ENCODE measurements at places on chromosomes 11 and 22.

GRCh38 chr22:27206374-27207133 is 549.2 kb downstream of the MIAT start:
- DNase-seq: no peak

- no peak for DNase-seq
These were observed 45.2 kb downstream of the ARHGEF12 start for GRCh38 chr11:120381401-120381800.

GRCh38 chr11:109914809-109915653 is 178.2 kb upstream of the ZC3H12C start:
- no peak for DNase-seq

- no peak for DNase-seq
These were observed 8.7 kb downstream of the APOL5 start for GRCh38 chr22:35726398-35726797.

DNA sequence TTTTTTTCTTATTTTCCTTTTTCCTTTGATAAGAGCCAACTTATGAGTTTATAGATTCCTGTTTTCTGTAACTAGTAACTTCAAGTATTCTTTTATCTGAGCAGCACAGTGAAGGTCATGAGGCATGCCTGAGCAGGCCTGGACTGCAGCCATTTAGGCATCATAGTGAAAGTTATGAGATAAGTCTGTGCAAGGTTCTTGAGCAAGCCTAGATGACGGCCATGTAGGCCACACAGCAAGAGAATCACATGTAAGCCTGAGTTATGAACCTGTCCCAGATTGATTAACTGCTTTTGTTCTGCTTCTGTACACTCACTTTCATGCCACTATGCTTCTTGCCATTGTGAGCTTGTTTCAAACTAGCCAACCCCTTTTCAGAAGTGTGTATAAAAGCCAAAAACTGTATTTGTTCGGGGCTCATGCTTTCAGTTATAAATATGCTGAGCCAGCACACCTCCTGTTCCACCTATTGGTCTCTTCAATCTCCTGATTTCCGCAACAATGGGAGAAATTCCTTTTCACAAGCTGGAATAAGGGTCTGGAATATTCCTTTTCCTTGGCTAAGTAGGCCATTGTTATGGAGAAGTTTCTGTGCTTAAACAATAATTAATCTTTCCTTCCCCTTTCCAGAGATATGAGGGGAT is 745.7 kb downstream of the FAM181B start:
- peak; percentile 29 for DNase-seq

DNA sequence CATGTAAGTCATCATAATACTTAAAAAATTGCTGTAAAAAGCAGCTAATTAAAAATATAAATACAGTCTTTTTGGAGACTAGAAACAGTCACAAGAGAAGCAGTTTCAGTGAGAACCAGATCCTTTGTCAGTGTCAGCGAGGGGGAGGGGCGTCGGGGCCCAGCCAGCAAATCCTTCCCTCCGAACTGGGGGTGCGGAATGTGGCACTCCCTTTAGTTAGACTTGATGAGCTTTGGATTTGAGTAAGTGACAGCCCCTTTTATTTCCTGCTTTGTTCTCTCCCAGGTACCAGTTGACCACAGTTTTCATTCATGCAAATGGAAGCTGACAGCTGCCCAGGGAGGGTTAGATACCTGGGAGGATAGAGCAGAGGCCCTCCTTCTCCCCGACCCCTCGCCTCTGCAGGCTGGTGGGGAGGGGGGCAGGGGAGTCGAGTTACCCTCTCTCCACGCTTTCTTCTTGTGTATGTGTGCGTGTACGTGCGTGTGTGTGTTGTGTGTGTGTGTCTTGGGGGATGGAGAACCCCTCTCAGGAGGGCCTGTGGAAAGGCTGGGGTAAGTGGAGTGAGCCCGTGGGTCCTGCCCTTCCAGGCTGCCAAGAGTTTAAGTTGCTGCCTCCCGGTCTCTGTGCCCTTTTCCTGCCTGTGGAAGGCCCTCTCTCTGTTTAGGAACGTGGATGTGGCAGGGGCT is 38.3 kb downstream of the PTPRJ start:
- DNase-seq: no peak

GRCh38 chr22:30596886-30597285 is 5.2 kb upstream of the PES1 start:
- DNase-seq: no peak

DNA sequence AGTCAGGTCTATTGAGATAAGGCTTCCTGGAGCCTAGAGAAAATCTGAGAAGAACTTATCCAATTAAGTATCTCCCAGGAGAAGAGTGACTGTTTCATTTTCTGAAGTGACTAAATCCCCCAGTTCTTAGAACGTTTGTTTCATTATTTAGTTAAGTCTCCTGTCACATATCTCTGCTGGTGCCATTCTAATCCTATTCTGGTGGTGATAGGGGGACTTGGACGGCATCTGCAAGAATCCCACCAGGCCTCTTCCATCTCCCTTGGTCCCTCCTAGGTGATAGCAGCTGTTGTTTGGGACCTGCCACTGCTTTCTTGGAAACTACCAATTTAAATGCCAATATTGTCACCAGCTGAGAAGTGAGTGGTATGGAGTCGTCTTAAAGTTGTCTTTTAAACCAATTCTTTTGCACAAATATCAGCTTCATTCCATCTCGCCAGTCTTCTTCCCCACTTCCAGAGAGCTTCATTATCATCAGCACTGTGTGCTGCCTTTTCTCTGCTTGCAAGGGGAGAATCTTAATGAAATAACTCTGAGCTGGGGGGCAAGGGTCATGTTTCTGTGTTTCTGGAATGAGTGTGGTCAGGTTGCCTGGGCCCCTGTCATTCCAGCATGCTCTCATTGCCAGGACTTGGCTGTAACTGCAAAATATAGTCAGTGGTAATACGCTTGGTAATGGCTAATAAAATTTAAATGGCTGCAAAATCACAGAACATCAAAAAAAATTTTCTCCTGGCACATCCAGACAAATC is 104.8 kb downstream of the LDLRAD3 start:
- DNase-seq: no peak

DNA sequence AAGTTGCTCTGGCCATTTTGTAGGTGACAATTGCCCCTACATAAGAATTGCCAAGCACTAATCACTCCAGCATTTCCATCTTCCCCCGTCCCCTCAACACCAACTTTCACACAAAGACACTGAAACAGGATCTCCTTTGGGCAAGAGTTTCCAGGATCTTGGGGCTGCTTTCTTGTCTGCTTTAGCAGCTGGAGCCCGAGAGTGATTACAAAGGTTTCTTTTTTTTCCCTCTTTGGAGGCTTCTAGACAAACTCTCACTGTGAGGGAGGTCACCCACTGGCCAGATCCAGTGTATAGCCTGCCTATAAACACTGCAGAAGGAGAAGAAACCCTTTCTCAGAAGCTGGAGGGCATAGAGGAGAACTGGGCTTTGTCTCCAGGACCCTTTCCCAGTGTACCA is 92.5 kb downstream of the APIP start:
- no peak for DNase-seq

DNA sequence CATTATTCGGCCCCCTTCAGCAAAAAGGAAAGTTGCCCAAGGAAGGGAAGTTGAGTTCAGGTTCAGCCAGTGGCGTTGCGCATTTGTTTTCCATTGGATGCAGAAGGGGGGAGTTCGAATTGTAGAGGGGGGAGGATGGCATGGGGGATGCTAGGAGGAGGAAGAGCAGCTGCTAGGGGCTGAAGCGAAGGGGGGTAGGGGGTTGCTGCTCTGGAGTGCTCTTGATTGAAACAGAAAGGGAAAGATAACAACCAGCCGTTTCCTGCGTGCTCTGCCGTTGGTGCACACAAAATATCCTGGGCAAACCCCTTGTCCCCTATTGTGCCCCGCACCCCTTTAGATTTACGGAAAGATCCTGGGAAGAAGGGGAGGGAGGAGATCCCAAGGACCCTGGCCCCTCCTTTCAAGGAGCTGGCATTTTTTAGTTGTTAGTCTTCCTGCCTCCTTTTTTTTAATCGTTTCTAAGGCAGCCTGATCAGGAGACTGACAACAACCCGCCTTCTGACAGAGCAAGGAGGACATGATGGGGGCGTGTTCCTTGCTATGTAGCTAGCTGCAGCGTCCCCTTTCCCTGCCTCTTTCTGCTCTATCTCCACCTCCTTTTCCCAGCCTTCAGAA is 2.1 kb downstream of the KMT2A start:
- DNase-seq: peak; percentile 60

DNA sequence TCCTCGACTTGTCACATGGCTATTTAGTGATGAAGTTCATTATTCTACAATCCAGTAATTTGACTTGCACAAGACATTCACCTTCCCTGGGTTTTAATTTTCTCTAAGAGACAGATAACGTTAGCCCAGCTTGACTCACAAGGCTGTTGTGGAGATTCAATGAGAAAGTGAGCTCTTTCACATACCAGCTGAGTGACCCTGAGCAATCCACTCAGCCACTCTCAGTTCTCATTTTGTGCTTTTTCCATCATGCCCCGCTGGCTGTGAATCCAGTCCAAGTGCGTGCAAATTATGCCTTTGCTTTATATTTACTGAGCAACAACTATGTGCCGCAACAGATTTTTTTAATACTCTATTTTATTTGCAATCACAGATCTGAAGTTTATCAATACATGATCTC is 176.5 kb downstream of the LARGE1 start:
- DNase-seq: no peak

DNA sequence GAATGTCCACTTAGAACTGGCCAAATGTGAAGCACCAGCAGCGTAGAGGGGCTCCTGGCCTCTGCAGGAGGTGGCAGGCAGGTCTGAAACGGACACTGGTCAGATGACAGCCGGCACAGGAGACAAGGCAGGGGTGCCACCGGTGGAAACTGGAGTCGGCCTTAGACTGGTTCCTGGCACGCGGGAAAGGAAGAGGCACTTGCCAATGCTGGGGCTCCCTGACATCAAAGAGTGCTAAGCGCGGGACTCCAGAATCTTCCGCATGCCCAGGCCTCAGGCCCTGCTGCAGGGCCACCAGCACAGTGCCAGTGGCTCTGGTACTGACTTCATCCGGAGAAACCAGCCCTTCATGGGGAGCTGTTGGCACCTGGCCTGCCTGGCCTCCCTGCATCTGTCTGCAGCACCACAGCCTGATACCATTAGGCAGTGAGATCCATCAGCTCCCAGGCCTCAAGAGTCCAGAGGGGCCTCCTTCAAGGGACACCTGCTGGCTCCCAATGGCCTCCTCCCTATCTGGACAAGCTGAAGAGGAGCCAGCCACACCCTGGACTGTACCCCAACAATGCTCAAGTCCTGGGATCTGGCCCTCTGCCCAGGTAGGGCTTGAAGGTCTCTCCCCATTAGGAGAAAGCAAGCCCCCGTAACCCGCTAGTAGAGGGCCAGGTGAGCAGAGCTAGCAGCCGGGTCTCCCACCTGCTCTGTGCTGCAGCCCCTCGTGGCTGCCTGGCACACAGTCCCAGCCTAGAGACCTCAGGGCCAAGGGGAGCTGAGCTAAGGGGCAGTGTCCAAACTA is 29.7 kb upstream of the GNB1L start:
- DNase-seq: no peak

GRCh38 chr11:132444911-132445310 is 1074.5 kb downstream of the NTM start:
- no peak for DNase-seq

- no peak for DNase-seq
These were observed 4.3 kb downstream of the TBX1 start for GRCh38 chr22:19764636-19765476.

- no peak for DNase-seq
These were observed 41.5 kb downstream of the CSTPP1 start for GRCh38 chr11:46978005-46978491.

DNA sequence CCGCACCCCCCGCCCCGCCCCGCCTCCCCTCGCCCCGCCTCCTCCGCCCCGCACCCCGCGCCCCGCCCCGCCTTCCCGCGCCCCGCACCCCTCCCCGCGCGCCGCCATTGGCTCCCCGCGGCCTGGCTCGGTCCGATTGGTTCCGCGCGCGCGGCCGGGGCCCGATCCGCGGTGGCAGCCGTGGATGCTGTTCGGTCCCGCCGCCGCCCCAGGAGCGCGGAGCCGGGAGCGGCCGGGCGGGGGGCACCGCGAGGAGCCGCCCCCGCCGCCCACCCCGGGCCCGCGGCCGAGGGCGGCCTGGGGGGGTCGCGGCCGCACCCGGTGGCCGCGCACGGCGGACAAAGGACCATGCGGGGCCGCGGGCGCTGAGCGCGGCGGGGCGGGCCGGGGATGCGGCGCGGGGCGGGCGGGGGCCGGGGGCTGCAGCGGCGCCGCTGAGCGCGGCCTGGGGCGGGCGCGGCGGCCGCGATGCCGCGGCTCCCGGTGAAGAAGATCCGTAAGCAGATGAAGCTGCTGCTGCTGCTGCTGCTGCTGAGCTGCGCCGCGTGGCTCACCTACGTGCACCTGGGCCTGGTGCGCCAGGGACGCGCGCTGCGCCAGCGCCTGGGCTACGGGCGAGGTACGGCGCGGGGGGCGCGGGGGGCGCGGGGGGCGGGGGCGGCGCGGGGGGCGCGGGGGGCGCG is at the start of gene B4GALNT4:
B4GALNT4 (plus strand) TSS at position 164 of the 683 bp plus-strand sequence; CDS start at position 469, 305 bp downstream.
- no peak for DNase-seq

GRCh38 chr11:27362749-27363575 is at the start of gene CCDC34:
CCDC34 (minus strand) TSS chr11:27363215; CDS start chr11:27363194, 21 bp downstream.
- DNase-seq: peak; percentile 72

DNA sequence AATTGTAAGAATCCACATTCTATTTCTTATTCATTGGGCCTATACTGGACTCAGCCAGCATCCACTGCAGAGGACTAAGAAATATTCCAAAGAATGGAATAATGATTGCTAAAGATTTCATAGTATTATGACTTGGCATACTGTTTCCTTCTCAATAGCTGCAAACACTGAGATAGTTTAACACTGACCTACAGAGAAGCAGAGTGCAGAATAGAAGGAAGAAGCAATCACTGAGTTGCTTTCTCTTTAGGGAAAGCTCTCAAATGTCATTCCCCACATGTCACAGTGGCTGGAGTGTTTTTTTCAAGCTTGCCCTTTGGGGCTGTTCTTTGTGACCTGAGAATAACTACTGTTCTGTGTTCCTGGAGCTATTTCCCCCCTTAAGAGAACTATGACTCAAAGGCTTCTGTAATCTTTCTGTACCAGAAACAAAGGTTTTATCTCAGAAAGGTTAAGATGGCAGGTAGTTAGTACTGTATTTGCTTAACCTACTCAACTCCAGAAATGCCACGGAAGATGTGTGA is 243.6 kb upstream of the LUZP2 start:
- DNase-seq: no peak

- no peak for DNase-seq
These were observed 229.5 kb downstream of the METTL15 start for GRCh38 chr11:28337701-28338100.

- DNase-seq: no peak
These were observed 176.7 kb downstream of the BCR start for GRCh38 chr22:23357053-23357452.

- DNase-seq: no peak
These were observed 668.2 kb upstream of the TENM4 start for GRCh38 chr11:80109031-80109430.

- no peak for DNase-seq
These were observed 92.7 kb downstream of the FDX1 start for GRCh38 chr11:110522471-110522870.

- DNase-seq: no peak
These were observed 3.7 kb upstream of the MIEF1 start for GRCh38 chr22:39498368-39498767.

- no peak for DNase-seq
These were observed 159.3 kb upstream of the GRK3 start for GRCh38 chr22:25404928-25405816.

DNA sequence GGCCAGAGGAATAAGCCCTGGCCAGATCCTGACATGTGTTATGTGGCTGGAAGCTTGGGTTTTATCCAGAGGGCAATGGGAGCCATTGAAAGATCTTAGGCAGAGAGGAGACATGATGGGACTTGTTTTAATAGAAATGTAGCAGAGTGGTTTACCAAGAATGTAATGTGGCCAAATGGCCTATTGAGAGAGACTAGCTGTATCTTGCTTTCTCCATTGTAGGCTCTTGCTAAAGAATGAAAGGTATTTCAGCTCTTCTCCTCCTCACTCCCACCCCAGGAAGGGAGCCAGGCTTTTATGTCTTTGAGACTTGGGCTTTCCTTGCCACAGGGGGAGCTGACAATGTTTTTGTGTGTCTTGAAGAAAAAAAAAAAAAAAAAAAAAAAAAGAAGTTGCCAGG is 82.3 kb downstream of the TRIM29 start:
- DNase-seq: no peak

All from retinal pigment epithelial cell (primary cell).